ENCODE measurements at places on chromosomes 7 and 10.

DNA sequence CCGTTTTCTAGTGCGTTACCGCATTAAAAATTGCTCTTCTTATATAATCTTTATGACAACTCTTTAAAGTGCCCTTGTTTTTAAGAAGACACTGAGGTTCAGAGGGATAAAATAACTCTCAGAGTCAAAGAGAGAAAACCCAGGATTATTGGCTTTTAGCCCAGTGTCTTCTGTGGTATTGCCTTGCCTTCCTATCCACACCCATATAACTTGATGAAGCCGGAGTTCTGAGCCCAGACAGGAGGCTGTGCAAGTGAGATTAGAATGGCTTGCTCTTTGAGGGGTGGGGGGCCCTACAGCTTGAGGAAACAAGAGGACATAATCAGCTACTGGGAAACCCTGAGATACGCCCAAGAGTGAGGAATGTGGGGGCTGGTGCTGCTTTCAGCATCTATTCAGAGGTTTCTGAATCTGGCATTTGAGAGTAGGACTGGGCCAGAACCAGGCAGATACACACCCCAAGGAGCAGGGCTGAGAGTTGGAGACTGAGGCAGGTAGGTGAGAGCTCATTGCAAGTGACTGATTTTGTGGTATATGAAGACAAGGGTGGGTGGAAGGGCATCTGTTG lies 2.3 kb downstream of the PRXL2A start:
- no peak for DNase-seq

DNA sequence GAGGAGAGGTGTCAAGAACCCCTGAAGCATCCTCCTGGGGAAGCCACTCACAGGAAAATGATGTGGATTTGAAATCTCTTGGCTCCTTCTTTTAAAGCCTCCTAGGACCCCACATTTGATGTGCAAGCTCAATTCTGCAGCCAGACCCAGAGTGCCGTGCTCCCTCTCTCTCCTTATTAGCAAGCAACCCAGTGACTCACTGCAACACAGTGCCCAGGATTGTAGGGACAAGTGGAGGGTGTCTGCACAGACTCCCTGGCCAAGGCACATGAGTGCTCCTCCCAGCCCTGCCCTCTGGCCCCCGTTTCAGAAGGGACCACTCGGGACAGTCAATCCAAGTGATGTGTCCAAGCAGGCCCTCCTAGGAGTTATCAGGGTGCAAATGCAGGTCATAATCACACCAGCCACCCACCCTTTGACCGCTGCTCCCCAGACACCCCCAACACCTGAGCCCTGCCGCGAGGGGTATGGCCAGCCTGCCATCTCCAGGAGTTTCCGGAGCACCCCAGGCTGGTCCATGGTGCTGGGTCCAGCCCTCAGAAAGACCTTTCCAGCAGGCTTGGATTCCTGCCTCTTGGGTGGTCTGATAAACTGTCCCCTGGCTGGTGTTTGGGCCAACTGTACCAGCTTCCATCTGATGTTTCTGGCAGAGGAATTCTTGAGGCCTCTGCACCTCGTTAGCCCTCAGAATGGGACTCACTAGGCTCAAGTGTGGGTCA lies 54.5 kb upstream of the CXCL12 start:
- no peak for DNase-seq

GRCh38 chr7:130850956-130851355 lies 116.9 kb upstream of the KLF14 start:
- no peak for DNase-seq

DNA sequence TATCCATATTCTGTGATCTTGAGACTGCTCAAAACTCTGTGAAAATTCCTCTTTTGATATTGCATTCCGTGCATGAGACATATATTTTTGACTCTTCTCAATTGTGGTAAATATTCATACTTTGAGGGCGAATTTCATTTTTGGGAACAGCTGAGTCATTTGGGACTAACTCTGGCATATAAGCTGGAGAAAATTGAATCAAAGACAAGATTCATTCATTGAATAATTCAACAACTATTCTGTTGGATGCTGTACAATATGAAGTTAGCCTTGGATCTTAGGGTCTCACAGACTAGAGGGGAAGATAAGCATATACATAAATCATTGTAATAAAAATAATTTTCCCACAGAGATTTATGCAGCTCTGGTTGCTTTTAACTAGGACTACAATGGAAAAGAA lies 183.2 kb upstream of the NEBL start:
- no peak for DNase-seq

DNA sequence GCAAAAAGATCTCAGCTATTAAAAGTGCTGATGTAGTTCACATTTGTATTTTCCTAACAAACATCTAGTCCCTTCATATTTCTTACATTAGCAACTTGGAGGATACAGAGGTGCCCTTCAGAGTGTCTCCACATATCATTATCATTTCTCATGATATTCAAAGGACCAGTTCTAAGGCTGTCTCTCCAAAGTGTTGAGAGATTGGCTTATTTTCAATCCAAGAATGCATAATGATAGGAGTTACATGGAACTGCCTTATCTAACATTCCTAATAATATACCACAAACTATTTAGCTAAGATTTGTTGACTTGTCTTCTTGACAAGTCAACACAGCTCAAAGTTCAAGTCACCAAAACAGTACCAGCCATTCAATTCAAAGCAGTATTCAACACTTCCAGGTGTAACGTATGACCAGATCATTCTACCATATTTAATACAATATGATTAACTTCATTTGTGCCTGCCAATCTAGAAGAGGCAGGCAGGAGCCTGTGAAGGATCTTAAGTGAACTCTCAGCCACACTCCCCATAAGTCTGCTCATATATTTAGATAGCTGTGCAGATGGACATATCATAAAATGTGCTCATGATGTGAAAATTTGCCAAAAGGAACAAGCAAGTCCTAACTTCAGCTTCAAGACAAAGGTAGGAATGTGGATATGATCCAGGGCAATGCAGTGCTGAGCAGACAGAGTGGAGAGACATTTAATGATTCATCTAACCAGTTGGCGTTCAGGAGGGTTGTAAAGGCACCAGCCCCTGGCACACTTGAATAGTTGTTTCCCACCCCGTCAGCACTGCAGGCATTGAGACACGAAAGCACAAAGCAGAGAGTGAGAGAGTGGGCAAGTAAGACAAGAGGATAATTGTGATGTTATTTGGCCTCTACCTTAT lies 108.3 kb downstream of the MTERF1 start:
- DNase-seq: no peak

DNA sequence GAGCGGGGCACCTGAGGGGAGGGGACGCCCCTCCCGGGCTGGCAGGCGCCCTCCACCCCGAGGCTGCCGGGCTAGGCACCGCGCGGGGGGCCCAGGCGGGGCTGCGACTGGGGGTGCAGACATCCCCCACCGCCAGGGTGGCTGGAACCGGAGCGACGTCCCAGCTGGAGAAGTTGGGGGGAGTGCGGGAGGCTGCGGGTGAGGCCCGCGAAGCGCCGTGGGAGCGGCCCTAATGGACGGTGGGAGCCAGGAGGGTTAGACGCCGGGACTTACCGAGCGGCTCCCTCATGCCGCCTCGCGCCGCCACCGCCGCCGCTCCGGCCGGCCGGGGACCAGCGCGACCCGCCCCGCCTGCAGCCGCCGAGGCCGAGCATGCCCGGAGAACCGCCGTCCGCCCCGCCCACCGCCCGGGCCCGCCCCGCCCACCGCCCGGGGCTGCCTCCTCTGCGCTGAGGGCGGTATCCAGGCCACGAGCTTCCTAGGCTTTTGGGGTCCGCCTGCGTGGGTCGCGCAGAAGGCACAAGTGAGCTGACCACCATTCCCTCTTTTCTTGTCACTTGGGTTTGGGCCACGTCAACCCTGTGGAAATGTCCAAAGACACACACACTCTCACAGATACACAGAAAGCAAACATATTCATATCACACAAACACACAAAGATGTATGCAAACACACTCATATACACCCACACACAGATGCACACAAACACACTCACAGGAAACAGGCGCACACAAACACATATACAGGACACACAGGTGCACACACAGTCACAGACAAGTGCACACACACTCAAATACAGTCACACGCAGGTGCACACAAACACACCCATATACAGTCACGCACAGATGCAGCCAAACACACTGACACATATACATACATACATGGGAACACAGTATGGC lies at the start of gene JCAD:
Gene JCAD (minus strand): TSS at position 378 of the 899 bp plus-strand sequence. CDS start 11,774 bp downstream, outside the sequence.
- DNase-seq: peak; percentile 48

- DNase-seq: no peak
Measured at GRCh38 chr7:126698446-126698845, 554.3 kb downstream of the GRM8 start.

GRCh38 chr7:4815609-4816418 lies 40.4 kb downstream of the AP5Z1 start:
- DNase-seq: no peak

DNA sequence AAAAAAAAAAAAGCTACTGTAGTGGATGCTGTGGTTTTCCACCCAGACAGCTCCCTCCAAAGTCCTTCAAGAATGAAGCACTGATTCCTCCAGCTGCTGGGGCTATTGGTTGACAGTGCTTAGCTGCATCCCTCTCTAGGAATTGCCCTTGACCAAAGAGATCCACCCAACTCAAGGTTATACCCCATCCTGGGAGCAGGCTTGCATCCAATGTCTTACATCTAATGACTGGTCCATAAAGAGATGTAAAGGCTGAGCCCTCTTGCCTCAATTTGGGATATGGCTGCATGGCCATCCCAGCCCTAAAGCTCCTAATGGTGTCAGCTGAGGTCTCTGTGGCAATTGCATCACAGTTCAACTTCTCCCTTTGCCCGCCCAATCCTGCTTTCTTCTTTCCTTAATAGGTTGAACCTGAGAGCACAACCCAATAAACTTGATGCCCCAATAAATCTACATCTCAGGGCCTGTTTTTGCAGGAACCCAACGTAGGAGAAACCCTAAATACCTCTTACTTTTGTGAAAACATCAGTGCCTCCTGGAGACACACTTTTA lies 4.4 kb downstream of the GPR37 start:
- DNase-seq: no peak

GRCh38 chr7:682810-683209 lies 43.7 kb upstream of the DNAAF5 start:
- no peak for DNase-seq

DNA sequence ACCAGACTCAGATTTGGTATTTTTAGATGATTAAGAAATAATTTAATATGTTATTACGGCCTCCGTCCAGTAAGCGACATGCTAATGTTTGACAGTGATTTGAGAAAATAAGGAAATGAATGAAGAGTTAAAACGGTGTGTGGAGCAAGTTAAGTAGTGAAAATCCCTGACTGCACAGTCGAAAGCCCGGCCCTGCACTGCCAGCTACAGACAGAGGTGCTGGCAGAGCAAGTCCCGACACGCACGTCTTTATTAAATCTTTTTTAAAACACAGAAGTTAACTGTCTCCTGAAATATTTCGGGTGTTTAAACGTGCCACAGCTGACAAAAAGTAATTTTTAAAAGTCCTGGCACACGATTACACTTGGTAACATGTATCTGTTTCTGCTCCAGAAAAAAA lies 293.4 kb upstream of the RNF32 start:
- DNase-seq: no peak

DNA sequence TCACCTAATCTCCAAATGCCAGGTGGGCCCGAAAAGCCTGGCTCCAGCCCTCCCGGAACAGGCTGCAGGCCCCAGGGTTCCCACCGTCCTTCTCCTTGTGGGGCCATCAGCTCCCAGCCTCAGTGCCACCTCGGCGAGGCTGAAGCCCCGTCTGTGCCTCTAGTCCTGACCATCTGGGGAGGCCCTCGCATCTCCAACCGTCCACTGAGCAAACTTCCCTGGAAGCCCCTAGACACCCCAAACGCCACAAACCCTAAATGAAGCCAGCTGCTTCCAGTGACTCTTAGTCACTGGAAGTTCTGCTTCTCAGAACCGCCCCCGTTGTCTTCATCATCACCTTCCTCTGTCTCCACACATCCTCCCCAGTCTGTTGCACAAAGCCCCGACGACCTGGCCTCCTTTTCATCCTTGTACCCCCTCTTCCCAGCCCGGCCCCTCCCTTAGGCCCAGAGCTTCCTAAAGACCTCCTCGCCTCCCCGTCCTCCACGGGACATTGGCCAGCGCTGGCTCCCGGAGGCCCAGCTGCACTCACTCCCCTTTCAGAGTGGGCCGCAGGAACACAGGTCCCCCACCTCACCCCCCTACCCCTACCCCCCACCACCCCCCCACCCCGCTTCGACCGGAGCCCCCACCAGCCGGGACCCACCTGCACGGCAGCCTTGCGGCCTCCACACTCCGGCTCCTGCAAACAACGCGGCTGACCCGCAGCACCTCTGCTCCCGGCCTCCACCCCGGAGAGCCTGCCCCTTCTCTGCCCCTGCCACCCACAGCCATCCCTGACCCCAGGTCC lies 1.1 kb upstream of the DIP2C start:
- DNase-seq: no peak

- DNase-seq: peak; percentile 23
Measured at GRCh38 chr7:1425292-1426136, 33.8 kb downstream of the MICALL2 start.

DNA sequence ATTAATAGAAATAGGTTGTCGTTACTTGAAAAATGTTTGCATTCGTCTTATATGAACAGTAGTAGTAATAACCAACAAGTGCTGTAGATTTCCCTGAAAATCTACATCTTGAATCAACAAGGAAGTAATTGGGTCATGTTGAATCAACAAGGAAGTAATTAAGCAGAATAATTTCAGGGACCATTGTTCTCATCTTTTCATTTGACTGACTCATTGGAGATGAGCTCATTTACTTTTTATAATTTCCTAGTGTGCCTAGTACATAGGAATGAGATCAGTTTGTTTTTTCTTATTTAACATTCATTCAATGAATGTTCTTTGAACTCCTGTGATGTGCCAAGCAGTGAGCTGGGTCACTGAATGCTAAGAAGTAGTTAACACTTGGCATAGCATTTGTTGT lies 8.2 kb downstream of the CLDN12 start:
- no peak for DNase-seq

DNA sequence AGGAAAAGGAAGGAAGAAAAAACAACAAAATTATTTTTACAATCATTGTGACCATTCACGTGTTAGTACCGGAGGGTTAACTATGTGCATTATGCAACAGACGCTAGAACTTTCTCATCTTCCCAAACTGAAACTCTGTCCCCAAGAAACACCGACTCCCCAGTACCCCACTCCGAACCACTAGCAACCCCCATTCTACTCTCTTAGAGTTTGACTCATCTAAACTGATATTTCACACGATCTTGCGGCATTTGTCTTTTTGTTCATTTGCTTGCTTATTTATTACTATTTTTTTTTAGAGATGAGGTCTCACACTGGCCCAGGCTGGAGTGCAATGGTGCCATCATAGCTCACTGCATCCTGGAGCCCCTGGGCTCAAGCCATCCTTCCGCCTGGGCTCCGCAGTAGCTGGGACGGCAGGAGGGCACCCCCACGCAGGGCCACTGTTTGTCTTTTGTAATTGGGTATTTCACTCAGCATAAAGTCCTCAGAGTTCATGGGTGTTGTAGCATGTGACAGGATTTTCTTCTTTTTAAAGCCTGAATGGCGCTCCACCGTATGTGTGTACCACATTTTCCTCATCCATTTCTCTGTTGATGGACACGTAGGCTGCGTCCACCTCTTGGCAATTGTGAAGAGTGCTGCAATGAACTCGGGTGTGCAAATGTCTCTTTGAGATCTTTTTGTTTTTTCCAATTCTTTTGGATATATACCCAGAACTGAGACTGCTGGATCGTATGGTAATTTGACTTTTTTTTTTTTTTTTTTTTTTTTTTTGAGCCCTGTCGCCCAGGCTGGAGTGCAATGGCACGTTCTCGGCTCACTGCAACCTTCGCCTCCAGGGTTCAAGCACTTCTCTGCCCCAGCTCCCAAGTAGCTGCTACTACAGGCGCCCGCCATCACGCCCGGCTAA lies 9.5 kb downstream of the MNX1 start:
- no peak for DNase-seq

GRCh38 chr7:159097661-159098423 lies 46.8 kb downstream of the VIPR2 start:
- DNase-seq: no peak

Data from activated CD4-positive, alpha-beta T cell treated with anti-CD3 and anti-CD28 coated beads, Interleukin-2, Interleukin-6, amounts not matched to agents 100 ng/mL and 50 ng/mL, durations not matched to agents 16 hours and 8 hours (primary cell).